IPS DF 19.7 (cell line): ENCODE measurements at places on chromosomes 1 and 21.

- DNase-seq, result no peak
Measured at GRCh38 chr21:16211339-16212303, 481.8 kb downstream of the USP25 start.

DNA sequence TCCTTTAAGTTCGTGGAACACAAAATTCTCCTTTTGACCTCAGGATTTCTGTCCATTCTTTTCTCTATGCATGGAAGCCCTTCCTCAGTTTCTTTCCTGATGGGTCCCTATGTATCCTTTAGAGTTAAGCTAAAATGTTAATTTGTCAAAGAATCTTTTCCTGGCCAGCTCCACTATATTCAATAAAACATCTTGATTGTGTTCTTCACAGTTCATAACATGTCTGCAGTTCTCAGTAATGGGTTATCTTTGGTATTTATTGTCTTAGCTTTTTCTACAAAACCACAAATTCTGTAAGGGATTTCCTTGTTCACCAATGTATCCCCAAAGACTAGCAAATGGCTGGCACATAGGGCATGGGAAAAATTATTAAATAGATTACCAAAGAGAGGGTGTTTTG is 998.5 kb downstream of the ADGRL2 start:
- DNase-seq, result no peak

DNA sequence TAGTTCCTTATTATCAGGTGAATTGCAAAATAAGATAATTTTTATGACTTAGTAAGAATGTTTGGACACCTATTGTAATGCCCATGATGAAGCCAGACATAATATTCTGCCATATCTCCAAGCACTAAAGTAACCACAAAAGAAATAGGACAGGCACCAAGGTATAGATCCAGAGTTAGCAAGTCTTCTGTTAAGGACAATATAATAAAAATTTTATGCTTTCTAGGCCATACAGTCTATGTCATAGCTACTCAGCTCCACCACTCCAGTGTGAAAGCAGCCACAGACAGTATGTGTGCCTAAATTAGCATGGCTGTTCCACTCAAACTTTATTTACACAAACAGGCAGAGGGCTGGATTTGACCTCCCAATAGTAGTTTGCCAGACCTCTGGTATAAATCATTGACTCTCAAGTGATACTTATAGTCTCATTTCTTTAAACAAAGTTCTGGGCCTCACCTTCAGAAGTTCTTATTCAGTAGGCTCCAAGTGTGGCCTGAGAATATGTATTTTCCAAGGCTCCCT is 88.3 kb downstream of the SCMH1 start:
- no peak for DNase-seq

- DNase-seq, result no peak
Measured at GRCh38 chr1:109083923-109084322, 6.6 kb upstream of the TMEM167B start.

- DNase-seq, result peak; percentile 23
Measured at GRCh38 chr1:180981596-180982387, 40.9 kb downstream of the STX6 start.

GRCh38 chr1:178844436-178844835 is 26.4 kb downstream of the ANGPTL1 start:
- no peak for DNase-seq

DNA sequence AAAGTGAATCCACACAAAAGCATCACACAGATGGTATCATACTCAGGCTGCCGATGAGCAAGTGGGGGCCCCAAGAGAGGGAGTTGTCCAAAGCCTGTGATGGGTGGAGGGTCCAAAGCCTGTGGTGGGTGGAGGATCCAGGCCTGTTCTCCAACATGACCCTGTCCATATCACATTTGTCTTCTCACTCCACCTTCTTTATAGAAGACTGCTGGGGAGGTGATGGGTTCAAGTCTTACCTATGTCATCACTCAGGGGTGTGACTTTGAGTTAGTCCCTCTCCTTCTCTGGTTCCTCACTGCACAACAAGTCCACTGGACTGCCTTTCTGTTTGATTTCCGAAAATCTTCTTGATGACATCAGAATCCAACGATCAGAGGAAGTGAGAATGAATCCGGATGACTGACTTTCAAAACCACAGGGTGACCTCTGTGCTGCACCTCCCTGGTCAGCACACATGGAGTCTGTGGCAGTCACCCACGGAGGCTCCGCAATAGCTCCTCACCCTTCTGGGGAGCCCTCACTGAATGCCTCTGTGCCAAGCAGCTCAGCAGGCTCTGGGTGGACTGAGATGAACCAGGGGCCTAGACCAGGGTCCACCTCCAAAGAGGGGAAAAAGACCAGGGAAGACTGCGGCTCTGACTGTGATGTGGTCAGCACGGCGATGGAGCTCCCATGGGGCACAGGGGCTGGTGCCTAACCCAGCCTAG is 166.8 kb downstream of the HIVEP3 start:
- DNase-seq, result no peak

GRCh38 chr1:145719230-145720079 is at the start of gene CD160:
CD160 (plus strand) TSS chr1:145719499; CDS start chr1:145728328, 8,829 bp downstream.
- no peak for DNase-seq

GRCh38 chr1:223035724-223036478 is 107.1 kb downstream of the TLR5 start:
- no peak for DNase-seq

DNA sequence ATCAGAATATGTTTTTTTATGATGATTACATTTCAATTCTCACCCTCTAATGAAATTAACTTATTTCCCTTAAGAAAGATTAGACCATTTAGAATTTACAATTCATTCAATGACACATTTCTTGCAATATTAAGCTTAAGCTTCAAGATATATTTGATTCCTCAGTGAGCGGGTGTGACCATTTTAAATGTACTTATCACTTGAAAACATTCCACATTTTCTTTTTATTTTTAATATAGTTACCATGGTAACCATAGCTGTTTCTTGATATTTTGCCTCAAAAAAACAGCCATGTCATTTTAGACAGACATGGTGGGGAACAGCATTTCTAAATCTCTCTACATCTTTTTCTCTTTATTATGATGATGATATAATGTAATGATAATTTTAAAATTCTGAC is 1029.0 kb upstream of the B3GALT2 start:
- DNase-seq, result no peak

- DNase-seq, result no peak
Measured at GRCh38 chr1:99602404-99602969, 43.4 kb upstream of the PALMD start.

GRCh38 chr1:91617285-91617765 is 116.7 kb downstream of the CDC7 start:
- DNase-seq, result peak; percentile 42

DNA sequence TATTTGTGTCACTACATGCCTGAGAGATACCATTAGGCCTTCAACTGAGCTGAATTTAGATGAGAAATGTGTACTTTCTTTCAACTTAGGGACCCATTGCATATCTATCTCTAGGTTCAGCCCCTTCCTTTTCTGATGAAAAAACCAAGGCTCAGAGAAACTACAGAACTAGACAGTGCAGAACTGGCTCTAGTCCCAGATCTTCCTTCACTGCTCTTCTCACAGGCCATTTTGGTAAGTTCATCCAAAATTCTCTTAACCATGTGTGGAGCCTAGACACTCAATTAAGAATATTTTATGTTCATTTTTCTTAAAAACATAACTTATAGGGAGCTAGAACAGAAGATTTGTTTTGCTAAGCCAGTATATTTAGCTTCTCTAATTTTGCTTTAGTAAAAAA is 128.9 kb downstream of the ASTN1 start:
- DNase-seq, result no peak

- DNase-seq, result no peak
Measured at GRCh38 chr21:29786496-29787360, 153.1 kb downstream of the GRIK1 start.

DNA sequence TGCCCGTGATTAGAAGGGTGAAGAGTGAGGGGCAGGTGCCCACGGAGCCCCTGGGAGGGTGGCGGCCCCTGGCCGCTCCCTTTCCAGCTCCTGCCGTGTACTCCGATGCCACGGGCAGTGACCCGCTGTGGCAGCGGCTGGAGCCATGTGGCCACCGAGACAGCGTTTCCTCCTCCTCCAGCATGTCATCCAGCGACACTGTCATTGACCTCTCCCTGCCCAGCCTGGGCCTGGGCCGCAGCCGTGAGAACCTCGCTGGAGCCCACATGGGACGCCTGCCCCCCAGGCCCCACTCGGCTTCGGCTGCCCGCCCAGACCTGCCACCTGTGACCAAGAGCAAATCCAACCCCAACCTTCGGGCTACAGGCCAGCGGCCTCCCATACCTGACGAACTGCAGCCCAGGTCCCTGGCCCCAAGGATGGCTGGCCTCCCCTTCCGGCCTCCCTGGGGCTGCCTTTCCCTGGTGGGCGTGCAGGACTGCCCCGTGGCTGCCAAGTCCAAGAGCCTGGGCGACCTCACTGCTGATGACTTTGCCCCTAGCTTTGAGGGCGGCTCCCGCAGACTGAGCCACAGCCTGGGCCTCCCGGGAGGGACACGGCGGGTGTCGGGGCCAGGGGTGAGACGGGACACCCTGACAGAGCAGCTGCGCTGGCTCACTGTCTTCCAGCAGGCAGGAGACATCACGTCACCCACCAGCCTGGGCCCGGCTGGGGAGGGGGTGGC is 22.0 kb downstream of the PANK4 start:
- no peak for DNase-seq

DNA sequence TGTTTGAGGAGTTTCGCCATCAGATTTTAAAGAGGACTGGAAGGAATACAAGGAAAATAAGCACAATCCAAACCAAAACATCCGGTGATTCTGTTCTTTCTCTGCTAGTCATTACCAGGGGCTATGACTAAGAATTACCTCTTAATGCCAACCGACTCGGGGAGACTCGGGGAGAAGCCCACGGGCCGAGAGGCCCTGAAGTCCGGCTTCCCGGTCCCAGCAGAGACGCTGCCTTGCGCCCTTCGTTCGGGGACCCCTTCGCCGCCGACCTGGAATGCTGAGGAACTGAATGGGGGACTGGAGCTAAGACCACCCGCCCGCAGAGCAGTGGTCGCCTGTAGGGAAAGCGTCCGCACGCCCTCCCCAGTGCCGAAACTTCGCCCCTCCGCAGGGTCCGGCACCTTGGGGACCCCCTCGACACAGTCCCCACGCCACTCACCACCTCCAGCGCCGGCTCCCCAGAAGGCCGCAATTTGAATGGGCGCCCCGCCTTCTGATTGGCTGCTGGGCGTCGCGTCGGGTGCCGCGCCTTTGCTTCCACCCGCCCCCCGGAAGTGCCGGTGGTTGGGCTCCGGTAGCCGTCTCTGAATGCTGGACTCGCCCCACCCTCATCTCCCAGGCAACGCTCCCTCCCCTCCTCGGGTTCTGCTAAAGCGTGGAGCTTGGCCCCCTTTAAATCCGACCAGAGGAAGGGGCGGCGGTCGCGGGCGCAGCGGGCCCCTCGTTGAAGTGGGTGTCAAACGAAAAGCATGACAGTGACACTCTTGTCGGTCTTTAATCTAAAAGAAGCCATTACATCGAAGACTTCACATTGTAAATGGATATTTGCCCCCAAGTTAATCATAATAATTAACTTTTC is at the start of gene KIF14:
KIF14 (minus strand) TSS at position 479 of the 859 bp plus-strand sequence. CDS start 2,028 bp downstream, outside the sequence.
- DNase-seq, result peak; percentile 82

DNA sequence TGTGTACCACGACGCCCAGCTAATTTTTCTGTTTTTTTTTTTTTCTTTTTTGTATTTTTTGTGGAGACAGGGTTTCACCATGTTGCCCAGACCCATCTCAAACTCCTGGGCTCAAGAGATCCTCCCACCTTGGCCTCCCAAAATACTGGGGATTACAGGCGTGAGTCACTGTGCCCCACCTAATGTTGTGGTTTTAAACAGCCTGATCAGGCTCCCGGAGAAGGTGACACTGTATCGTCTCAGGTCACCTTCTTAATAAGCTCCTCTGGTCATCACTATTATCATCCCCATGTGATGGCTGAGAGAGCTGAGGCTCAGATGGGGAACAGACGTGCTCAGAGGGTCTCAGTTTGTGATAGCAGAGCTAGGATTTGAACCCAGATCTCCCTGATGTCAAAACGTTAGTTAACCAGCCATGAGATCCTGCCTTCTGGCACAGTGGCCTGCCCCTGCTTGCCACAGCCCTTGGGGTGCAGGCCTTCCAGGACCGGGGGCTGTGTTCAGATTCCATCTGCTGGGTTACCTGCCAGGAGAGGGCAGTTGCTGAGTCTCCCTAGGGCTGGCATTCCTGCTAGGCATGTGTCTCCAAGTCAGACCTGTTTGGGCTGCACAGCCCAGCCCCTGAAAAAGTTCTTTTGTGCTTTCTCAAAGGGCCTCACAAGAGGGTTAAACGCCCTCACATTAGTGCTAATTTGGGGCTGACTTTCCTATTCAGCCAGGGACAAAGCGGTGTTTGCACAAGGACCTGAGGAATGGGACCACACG is 32.7 kb upstream of the GRHL3 start:
- DNase-seq, result peak; percentile 75

- no peak for DNase-seq
Measured at GRCh38 chr1:206961668-206962067, 8.6 kb downstream of the FCAMR start.

GRCh38 chr1:111852261-111852721 is 96.6 kb downstream of the DDX20 start:
- no peak for DNase-seq

GRCh38 chr1:27971674-27972073 is 11.9 kb downstream of the XKR8 start:
- DNase-seq, result no peak

- no peak for DNase-seq
Measured at GRCh38 chr1:33740040-33740744, 123.7 kb upstream of the HMGB4 start.

DNA sequence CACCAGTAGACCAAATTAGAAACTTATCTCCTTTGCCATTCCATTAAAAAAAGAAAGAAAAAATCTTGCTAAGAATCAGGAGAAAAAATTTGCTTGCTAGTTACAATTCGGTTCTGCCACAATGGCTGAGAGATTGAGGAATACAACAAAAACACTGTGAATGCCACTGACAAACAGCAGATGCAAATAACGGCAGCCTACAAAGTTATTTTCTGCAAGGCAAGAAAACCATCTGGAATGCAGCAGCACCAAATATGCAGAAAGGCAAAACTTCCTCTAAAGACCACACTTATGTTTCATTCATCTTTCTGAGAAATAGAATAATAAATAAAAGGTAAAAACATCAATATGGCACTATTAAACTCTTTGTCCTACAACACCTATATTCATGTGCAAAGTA is 75.7 kb downstream of the ENAH start:
- DNase-seq, result no peak

- DNase-seq, result no peak
Measured at GRCh38 chr1:34925730-34926129, 3.7 kb downstream of the DLGAP3 start.

GRCh38 chr21:44886113-44887075 is 12.9 kb upstream of the PTTG1IP start:
- DNase-seq, result no peak

DNA sequence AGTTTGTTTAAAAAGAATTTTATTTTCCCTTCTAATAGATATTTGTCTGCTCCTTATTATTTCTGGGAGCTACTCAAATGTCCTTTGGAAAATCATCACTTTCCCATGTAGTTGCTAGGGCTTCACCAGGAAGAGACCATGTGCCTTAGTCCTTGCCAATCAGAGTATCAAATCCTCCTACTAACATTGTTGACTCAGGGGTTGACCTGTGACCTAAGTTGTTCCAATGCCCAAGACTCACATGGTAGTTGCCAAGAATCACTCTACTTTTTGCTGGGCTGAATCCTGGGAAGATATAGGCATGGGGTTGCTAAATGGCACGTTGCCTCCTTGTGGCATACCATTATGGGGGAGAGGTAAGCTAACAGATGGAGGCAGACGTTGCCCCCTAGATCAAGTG is 58.2 kb upstream of the FOXD3 start:
- DNase-seq, result no peak
